RWPE1 (cell line): ENCODE measurements at places on chromosomes 13 and 19.
A peak's percentile ranks its signal among the peaks of the same experiment; 100 is the strongest.

DNA sequence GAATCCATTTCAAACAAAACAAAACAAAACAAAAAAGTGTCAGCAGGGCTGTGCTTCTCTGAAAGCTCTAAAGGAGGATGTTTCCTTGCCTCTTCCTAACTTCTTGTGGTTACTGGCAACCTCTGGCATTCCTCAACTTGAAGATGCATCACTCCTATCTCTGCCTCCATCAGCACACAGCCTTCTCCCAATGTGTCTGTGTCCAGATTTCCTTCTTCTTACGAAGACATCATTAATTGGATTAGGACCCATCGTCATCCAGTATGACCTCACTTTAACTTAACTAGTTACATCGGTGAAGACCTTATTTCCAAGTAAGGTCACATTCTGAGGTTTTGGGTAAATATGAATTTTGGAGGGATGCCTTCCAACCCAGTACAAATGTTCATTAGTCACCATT, 33.8 kb upstream of the GTF2F2 start:
- DNase-seq = no peak

DNA sequence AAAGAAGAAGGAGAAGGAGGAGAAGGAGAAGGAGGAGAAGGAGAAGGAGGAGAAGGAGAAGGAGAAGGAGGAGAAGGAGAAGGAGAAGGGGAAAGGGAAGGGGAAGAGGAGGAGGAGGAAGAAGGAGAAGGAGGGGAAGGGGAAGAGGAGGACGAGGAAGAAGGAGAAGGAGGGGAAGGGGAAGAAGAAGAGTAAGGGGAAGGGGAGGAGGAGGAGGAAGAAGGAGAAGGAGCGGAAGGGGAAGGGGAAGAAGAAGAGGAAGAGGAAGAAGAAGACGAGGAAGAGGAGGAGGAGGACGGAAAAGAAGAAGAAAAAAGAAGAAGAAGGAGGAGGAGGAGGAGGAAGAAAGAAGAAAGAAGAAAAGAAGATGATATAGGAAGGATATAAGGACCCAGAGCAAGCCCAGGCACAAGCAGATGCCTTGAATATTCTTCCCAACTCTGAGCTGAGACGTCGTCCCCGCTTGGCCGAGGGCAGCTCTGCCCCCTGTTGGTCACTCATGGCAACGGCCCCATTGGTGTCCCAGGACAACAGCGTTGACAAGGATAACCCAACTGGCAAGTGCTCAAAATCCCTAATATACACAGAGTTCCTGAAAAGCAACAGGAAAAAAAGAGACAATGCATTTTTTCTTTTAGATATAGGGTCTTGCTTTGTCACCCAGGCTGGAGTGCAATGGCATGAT, 30.6 kb upstream of the IGSF23 start:
- no peak for DNase-seq

- no peak for DNase-seq
These were observed 162.4 kb downstream of the DCT start for GRCh38 chr13:94317063-94317491.

DNA sequence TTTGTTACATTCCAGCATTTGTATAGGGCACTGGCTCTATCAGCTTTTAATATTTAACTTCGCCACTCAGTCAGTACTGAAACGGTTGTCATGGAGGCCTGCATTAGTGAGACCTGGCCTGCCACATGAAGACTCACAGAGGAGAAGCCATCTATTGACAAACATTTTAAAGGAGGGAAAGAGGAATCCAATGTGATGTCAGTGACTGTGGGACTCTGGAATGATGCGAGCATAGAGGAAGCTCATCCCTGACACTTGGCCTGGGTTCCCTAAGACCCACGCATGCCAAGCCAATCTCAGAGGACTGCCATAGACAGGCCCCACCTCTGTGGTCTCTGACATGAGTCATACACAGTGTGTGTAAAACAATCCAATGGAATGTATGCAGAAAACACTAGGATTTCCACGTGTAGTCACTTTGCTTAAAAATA, 7.9 kb upstream of the DPY19L3 start:
- DNase-seq = no peak

GRCh38 chr13:72437458-72437857, 290.0 kb downstream of the MZT1 start:
- no peak for DNase-seq

DNA sequence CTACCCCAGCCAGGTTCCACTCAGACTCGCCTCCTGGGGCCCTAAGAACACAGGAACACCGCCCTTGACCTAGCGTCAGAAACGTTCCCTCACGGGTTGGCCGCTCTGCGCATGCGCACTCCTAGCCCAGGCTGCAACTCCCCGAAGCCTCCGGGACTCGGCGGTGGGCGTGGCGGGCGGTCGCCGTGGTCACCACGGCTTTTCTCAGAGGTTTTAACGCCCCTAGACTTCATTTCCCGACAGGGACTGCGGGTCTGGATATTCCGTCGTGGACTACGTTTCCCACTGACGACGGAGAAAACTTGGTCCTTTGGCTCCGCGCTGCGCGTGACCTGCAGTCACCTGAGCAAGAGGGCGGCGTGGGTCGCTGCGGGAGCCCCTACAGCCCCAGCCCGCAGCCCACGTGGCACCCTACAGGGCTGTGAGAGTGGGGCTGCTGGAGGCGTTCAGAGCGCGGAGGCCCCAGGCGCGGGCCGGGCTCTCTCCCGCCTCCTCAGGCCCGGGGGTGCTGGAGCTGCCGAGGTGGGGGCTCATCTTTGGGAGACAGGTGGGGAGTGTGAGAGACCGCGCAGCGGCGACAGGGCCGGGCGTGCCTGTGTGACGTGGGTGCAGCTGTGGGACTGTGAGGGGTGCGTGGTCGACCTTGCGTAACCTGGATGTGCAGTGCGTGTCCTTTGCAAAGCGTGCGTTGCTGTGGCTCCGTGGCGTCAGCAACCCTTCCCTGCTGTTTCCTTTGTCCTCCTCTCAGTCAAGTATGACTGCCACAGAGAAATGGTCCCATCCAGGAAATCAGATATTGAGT, 38.0 kb upstream of the ZNF573 start:
- DNase-seq = peak; percentile 4

DNA sequence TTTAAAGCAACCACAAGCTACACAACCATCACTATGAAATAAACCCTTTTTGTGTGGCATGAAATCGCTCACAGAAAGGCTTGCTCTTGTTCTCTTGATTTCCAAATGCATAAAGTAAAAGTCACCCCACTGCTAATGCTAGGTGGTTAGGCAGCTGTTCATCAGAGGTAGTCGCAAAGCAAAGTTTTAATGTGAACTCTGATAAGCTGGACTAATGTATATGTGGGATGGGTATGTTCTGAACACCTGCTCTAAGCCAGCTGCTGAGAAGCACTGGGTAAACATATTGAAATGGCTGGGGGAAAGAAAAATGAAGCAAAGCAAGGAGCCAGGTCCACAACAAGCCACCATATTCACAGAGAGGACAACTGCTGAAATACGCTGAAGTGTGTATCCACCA, 142.3 kb downstream of the KLF12 start:
- DNase-seq = no peak

DNA sequence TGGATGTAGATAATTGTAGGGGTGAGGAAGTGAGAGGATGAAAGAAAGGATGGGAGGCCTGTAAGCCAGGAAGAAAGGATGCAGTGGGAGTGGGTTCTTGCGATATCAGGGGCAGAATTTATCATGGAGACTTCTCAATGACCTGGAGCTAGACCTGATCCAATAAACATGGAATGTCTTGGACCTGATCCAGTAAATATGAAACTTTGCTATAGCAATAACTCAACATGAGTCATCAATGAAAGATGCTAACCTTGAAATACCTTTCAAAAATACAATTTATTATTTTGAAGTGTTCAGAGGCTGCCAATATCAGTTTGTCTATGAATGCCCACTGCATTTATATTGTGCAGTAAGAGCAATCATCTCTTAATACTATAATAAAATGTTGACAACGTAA, 279.5 kb downstream of the POU4F1 start:
- DNase-seq = peak; percentile 64

DNA sequence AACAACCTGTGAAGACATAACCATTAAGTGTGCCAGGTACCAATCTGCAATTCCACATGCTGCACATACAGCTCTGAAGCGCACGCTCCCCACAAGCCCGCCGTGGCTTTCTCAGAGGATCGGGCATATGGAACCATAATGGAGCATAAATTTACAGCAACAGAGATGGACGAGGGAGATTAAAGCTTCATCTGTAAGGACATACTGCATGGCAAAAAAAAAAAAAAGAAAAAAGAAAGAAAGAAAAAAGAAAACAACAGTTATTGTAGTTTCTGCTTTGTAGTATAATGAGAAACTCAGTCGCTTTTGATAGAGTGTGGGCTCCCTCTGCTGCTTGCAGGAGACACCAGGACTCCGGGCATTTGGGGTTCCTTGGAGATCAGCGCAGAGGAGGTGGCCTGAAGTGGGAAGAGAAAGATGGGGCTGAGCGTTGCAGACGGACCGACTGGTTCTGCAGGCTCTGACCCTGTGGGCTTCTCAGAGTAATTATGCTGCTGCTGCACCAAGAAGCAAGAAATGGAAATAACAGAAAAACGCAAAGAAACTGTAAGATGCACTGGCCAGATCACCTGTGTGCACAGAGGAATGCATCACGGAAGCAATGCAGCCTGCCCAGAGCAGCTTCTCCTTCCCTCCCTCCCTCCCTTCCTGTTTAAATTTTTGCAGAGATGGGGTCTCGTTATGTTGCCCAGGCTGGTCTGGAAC, 10.8 kb upstream of the PDCD5 start:
- peak; percentile 49 for DNase-seq

- no peak for DNase-seq
These were observed 220.1 kb upstream of the SERP2 start for GRCh38 chr13:44153496-44153895.

- no peak for DNase-seq
These were observed 316.3 kb downstream of the TBC1D4 start for GRCh38 chr13:75165543-75166230.

DNA sequence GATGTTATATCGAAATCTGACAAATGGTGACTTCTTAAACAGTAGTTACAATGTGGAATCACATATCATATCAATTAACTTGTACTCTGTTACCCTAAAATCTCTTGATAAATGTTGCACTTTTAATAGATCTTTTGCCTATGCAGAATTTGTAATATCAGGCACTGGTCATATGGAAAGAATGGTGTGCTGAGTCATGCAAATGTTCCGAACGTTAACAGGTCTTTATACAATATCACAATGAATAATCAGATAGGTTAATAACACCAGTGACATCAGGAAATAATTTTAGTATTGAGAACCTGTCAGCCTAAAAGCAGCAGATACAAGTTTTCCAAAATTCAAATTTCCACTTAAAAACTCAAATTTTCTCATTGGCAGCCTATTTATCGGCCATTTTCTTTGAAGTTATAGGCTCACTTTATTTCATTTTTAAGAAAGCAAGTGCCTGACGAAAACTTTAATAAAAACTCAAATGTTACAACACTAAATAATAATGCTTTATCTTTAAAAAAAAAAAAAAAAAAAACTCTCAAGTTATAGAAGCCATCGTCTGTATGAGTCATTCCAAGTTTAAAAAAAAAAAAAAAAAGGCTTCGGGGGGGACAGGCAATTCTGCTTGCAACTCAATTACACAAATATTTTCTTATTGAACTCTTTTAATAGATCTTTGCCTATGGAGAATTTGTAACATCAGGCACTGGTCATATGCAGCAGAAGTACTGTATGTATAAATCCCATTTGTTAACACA, 180.9 kb downstream of the DIAPH3 start:
- no peak for DNase-seq

DNA sequence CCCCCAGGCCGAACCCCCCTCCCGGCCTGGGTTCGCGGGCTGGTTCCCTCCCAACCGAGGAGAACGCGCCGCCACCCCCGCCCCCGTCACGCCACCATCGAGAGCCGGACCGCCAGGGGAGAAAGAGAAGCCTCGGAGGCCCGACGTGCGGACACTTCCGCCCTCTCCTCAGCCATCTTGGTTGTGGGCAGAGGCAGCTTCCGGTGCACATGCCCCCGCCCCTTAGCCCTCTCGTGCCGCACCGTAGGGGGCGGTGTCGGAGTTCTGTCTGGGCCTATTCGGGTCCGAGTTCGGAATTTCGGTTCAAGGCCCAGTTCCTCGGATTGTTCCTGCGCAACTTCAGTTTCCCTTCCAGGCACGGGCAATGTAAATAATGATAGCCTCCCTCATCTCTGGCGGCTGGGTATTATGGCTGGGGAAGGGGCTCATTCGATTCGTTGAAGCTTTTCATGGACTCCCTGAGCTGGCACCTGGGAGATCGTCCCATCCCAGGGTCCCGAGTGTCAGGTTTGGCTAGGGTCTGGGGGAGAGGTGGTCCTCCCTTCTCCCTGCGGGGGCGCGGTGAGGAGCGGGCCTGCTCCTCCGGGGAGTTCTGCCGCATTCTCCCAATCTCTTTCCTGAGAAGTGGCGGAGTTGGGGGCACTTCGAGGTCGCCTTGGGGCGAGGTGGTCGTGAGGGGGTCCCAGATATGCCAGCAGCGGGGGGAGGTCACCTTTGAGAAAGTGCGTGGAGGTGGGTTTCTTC, at the start of the genes IER2 and STX10:
Gene IER2, plus strand, starts transcription at position 225 of the 744 bp plus-strand sequence. CDS start 2,776 bp downstream, outside the sequence.
Gene STX10, minus strand, starts transcription at position 189 of the 744 bp plus-strand sequence. CDS start 202 bp downstream, outside the sequence.
- DNase-seq = peak; percentile 92

DNA sequence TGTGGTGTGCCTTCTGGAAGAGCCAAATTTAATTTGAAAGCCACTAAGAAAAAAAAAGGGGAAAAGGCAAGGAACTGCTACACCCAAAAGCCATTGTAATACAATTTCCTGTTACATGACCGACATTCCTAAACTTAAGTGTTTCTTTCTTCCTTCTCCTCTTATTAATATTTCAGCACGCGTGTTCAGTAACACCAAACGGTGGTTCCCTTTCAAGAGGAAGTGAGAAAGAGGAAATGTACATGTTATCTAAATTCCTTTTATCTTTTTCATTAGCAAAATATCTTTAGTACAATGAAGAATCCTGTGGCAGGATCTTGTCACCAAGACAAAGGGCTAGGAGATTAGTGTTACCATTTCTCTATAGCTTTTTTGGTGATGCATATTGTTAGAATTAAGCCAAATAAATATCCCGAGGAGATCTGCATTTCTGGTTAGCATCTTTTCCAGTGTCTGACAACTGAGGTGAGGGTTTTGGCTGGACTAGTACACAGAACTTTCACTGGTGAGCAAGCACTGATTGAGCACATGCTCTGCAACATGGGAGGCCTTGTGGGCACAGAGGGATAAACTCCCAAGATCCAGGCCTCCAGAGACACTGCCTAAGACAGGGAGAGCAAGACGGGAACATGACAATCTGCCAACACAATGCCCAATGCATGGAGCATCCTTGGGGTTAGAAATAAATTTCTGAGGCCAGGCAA, 22.1 kb downstream of the LATS2 start:
- DNase-seq = no peak

- peak; percentile 79 for DNase-seq
These were observed 79.4 kb downstream of the SLC15A1 start for GRCh38 chr13:98672947-98673613.

GRCh38 chr13:65855242-65855805, 1374.8 kb downstream of the PCDH9 start:
- DNase-seq = peak; percentile 1

GRCh38 chr13:79128158-79128557, 277.9 kb downstream of the RBM26 start:
- peak; percentile 84 for DNase-seq

DNA sequence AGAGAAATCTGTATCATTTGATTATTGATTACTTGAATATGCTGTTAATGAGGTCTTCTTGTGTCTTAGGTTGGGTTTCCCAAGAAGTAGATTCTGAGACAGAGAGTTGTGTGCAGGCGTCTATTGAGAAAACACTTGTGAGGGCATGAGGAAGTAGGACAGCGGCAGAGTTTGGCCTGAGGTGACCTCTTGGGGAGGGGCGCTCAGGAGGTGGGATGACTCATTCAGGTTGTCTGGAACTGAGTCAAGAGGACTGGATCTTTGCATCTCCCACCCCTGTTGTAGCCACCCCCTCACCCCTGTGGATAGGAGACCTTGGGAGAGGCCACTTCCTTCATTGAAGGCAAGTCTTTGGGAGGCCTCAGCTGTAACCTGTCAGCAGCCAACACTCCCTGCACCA, 35.2 kb upstream of the WDFY2 start:
- no peak for DNase-seq
